Skin of body (tissue), 3 donors: ENCODE measurements at places on chromosomes 1 and 21.
A peak's percentile ranks its signal among the peaks of the same experiment; 100 is the strongest.

GRCh38 chr1:63799307-63799706 is 25.5 kb downstream of the ROR1 start:
- peak; percentile 87 for DNase-seq

DNA sequence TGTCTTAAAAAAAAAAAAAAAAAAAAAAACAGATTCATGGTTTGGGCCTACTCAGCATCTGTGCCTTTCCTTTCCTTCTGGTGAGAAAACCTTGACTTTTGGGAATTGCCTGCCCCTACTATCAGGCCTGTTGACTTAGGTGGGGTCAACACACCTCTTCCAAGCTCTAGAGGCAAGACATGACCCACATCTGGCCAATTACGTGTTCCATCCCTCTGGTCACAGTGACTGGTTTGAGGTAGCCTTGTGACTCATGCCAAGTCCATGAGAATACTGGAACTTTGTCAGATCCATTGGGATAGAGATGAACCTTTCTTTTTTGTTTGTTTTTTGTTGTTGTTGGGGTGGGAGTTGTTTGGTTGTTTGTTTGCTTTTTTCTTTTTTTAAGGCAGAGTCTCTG is 37.3 kb upstream of the KHDRBS1 start:
- no peak for DNase-seq

GRCh38 chr21:43645136-43645891 is 14.0 kb downstream of the HSF2BP start:
- peak; percentile 71 for DNase-seq

DNA sequence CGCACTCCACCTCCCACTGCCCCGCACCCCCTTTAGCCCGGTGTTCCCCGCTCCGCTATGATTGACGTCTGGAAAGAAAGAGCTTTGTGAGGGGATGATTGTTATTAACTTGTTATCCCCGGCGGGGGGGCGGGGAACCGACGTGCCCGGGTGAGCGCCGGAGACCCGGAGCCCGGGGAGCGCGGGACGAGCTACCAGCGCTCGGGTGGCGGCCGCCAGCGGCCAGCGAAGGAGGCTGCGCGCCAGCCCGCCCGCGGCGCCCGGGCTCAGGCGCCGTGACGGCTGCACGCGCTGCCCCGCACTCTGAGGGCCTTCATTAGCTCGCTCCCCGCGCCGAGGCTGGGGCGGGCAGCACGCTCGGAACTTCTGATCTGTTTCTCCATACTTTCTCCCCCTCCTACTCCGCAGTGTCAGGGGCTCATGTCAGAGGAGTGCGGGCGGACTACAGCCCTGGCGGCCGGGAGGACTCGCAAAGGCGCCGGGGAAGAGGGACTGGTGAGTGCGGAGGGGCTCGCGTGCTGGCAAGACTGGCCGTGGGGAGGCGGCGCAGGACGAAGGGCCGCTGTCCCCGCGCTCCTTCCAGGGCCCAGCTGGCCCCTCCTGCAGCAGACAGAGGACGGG is 2.1 kb downstream of the LHX8 start:
- no peak for DNase-seq

DNA sequence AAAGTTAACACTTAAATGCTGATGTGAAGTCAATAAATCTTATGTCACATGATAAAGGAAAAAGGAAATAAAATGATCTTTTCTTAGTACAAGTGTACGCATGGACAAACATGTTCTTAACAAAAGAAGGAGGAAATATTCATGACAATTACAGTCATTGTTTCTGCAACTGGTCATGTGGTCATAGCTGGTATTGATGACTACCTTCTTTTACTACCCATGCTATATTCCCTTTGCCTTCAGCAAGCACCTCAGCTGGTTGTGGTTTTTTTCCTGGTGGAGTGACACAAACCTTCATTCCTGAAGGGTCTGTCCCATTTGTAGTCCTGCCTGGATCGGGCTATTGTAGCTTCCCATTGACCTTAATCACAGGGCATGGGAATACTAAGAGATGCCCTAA is 23.4 kb upstream of the TSHB start:
- no peak for DNase-seq

GRCh38 chr1:102961549-102961948 is 146.8 kb downstream of the COL11A1 start:
- no peak for DNase-seq
